Stimulated activated CD8-positive, alpha-beta memory T cell treated with anti-CD3 and anti-CD28 coated beads, Interleukin-15, amount 100 ng/mL, for 1 hour (primary cell): ENCODE measurements at places on chromosomes 1 and 21.

DNA sequence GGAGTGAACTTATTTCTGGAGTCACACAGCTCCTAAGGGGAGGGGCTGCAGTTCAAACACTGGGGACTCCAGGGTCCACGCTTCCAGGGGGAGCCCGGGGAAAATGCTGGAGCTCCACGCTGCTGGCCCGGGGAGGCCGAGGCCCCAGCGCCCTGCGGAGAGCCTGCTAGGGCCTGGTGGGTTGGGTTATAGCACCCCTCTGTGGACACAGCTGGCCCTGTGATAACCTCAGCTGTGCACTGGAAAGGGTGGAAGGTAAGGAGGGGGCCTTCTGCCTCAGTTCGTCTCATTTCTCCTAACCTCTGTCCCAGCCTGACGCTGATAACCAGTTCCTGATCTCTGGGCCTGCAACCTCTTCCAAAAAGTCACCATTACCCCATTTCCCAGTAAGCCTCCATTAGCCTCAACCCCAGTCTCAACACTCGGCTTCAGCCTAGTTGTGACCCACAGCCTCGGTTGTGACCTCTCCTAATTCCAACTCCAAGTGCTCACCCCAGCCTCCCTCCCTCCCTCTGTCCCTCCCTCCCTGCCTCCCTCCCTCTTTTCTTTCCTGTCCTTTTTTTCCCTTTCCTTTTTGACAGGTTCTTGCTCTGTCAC is 7.1 kb downstream of the NBL1 start:
- no peak for DNase-seq

DNA sequence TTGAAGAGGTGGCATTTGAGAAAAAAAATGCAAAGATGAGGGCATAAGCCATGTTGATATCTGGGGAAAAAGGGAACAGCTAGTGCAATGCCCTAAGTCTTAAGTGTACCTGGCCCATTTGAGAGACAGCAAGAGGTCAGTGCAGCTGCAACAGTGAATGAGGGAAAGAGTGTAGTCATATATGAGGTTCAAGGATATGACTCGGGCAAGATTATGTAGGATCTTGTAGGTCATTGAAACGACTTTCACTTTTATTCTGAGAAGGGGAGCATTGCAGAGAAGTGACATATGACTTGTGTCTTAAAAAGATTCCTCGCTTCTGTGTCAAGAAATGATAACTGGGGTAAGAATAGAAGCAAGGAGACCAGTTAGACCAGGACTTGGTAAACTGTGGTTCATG is 31.0 kb downstream of the NTMT2 start:
- DNase-seq = no peak

DNA sequence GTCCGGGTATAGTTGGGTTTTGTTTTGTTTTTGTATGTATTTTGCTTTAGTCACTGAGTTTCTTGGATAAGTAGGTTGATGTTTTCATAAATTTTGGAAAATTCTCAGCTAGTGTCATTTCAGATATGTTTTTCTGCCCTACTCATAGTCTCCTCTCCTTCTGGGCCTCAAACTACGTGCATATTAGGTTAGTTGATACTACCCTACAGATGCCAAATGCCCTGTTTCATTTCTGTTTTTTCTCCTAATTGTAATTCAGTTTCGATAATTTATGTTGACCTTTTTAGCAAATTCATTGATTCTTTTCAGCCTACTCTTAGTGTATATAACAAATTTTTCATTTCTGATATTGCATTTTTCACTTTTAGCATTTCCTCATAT is 268.6 kb upstream of the RGS18 start:
- DNase-seq = no peak

DNA sequence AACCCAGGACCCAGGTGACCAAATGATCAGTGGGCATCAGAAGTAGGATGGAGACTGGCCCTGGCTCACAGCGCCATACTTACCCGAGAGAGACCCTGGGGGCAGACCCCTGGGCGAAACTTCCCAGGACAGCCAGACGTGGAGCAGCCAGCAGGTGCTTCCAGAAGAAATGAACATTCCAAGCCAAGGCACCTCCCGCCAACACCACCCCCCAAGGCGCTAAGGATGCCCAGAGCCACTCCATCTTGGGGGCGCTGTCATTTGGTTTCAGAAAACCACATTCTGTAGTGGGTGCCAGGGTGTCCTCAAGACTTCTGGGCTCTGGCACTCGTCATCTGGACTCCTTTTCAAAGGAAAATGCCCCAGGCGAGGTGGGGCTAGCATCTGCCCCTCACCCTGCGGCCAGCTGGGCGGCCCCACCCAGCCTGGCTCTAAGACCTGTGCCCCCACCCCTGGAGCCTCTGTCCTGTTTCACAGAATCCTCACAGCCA is 98.8 kb downstream of the RIPK4 start:
- no peak for DNase-seq

DNA sequence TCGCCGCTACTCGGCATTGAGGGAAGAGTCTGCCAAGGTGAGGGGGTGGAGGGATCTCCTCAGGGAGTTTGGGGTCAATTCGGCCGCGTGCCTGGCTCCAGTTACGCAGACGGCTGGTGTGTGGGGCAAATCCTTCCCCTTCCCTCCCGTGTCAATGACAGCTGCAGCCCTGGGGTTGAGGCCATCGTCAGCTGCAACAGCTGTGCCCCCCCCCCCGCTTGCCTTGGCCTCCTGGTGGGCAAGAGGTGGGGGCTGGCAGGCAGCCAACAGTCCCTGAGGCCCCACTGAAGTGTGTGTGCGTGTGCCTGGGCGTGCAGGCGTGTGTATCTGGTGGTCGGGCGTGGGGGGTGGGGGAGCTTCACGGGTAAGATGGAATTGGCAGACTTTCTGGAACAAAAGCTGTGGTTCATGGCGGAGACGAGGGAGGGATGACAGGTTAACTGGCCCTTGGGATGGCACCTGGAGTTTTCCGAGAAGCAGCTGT is 25.6 kb downstream of the PPFIA4 start:
- DNase-seq = no peak

DNA sequence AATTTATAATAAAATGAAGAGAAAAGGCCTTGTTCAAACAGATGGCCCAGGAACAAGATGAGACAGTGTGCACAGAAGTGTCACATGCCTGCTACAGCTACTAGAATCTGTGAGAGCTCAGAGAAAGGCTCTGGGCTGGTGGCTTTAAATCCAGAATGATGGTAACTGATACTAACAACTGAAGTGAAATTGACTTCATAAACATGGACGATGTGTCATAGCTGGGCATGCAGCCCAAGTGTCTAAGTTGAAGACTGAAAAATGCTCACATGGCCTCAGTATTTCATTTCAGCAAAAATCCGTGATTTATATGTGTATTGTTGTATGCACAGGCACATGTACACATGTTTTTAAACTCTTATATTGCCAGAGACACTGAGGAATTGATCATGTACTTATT is 208.3 kb upstream of the RUNX1 start:
- DNase-seq = no peak

- DNase-seq = no peak
Observed at GRCh38 chr1:172642970-172643369, 15.9 kb upstream of the FASLG start.

DNA sequence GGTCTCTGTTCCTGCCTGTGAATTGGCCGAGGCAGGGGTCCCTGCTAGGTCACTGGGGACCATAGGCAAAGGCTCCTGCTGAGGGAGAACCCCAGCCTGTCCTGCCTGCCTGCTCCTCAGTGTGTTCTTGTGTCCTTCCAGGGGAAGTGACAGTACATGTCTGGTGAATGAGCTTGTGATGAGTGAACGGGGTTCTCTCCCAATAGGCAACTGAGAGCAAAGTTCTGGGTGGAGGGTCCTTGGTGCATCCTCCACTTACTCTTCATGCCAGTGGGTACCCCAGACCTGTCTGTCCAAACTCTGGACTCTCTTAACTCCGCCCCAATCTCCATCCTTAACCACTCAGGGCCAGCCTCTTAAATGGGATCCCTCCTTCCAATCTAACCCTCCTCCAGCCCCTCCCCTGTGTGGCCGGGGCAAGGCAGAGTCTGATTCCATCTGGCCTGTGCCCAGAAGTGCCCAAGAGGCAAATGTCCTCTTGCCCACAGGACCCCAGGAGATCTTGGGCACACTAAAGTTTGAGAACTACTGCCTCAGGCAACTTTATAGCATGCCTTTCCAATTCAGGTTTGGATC is 2.0 kb downstream of the XKR8 start:
- no peak for DNase-seq

GRCh38 chr1:23722652-23723051 is 20.6 kb upstream of the ELOA start:
- DNase-seq = no peak

DNA sequence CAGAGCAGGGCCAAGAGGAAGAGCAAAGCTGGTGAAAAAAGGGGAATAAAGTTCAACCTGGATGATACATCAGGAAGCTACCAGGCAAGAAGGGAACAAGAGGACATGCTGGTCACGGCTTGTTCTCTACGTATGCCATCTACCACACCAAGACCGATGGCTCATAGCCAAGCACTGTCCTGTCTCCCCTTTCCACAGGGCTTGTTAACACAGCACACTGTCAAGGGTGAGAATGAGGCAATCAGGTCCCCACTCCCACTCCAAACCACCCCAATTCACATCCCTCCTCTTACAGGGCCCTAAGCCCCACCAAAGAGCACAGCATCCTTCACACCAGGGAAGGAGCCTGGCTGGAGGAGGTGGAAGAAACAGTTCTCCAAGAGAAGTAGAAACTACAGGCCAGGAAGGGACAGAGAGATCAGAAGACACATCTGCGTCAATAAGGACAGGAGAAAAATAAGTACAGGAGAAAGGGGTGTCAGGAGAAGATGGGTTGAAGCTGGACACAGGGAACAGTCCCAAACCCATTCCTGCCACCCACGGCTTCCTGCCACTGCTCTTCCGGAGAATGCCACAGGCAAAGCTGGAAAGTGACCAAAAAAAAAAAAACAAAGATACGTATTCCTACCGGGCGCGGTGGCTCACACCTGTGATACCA is 923 bp upstream of the SHC1 start:
- no peak for DNase-seq

GRCh38 chr1:240149484-240150094 is 57.9 kb downstream of the FMN2 start:
- no peak for DNase-seq

- no peak for DNase-seq
Observed at GRCh38 chr1:191578281-191578680, 580.0 kb upstream of the RGS18 start.

DNA sequence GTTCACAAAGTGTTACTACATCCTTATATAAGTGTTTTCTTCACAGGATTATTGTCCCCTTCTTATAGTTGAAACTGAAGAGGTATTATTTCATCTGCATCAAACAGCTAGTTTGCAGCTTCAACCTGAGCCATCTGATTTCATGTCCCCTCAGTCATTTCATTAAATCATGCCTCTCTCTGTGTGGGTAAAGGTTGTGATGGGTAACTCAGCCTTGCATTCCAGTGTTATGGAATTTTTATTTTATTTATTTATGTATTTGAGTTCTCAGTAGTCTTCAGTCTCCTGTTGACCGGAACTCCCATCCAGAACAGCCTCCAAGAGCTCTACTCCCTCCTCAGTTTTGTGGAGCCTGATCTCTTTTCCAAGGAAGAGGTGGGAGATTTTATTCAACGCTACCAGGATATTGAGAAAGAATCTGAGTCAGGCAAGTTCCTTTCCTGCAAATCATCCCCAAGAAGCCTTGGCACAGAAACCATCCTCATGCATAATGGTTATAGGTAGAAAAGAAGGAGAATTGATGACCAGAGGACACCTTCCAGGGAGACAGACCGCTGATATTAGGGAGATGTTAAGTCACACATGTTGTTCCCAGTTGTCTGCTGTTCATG is 21.8 kb downstream of the CHD1L start:
- no peak for DNase-seq

- DNase-seq = no peak
Observed at GRCh38 chr1:28545246-28545628, 7.6 kb upstream of the TRNAU1AP start.

DNA sequence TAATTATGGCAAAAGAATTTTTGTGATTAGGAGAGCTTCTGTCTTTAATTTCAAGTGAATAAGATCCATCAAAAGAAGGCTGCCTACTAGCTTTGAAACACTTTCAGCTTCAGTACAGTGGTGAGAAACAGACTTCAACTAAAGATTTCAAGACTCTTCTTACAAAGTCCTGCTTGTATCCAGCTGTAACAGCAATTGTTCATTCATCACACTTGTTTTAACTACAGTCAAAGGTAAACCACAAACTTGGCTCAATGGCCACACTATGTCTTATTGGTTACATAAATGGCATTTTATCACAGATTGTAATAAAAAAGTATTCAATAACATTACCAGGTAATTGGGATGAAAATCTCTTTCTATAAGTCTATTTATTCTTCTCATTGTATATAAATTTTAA is 59.2 kb downstream of the WARS2 start:
- DNase-seq = no peak

DNA sequence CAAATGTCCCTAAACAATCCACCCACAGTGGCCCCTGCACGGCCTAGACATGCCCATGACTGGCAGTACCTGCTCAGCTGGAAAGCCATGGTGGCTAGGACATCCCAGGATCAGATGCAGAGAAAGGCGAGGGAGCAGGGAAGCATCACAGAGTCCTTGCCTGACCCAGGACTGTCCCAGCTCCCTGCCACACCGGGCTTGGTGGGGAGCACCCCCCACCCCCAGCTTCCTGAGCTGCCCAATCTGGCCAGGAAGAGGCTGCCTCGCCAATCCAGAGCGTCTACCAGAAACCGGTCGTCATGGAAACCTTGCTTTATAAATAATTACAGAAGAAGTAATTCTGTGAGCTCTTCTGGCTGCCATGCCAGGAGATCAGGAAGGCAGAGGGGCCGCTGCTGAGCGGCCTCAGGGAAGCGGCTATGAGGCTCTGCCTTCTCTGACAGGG is 34.8 kb downstream of the ACOT7 start:
- no peak for DNase-seq

- DNase-seq = no peak
Observed at GRCh38 chr1:21344750-21345443, 54.6 kb upstream of the ECE1 start.

GRCh38 chr21:35489389-35489980 is 440.4 kb upstream of the RUNX1 start:
- DNase-seq = no peak

DNA sequence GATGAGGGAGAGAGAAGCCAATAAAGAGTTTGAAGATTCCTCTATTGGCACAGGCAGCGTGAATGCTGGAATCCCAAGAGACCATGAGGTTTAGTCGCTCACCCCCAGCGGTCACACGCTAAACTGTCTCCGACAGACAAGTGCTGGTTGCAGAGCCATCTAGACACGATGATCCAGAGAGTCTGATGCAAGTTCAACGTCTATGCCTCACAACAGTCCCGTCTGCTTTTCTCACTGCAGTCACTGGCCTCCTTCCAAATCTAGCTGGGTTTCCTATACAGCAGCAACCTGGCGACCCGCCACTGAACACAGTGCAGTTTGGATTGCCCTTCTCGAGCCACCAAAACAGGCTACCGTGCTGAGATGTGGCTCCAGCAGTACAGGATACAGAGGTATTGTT is 98.6 kb upstream of the KRTAP19-8 start:
- DNase-seq = no peak

GRCh38 chr1:81170721-81171120 is 630.0 kb upstream of the ADGRL2 start:
- DNase-seq = no peak

GRCh38 chr1:172906778-172907592 is 143.8 kb downstream of the TNFSF18 start:
- DNase-seq = no peak

- no peak for DNase-seq
Observed at GRCh38 chr1:178490967-178491366, 5.8 kb downstream of the CLEC20A start.
